Stomach (tissue), 19 donors: ENCODE measurements at places on chromosomes 5 and 9. TPM values are rescaled to one million over a fixed set of nuclear protein-coding genes. Genes with fewer than 3 reads are reported as not detected.

- no peak for DNase-seq
Measured at GRCh38 chr5:176736301-176736930, 73.9 kb upstream of the UNC5A start.

- peak; percentile 90 for DNase-seq
Measured at GRCh38 chr9:68999393-69000105, 14.4 kb downstream of the PRKACG start.

DNA sequence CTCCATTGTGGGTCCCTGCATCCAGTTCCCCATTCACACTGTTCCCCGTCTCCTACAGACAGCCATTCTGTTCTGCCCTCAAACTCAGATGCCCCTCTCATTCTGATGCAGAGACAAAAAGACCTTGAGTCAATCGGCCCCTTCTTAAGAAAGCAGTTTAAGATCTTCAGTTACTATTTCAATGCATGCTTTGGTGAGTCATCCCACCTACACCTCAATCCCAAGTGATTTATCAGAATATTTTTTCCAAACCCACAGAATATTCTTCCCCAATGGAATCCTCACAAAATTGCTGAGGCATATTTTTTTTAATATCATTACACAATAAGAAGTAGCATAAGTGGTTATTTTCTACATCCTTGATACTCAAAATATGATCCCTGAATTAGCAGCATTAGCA lies 92.4 kb upstream of the SLC1A1 start:
- no peak for DNase-seq

DNA sequence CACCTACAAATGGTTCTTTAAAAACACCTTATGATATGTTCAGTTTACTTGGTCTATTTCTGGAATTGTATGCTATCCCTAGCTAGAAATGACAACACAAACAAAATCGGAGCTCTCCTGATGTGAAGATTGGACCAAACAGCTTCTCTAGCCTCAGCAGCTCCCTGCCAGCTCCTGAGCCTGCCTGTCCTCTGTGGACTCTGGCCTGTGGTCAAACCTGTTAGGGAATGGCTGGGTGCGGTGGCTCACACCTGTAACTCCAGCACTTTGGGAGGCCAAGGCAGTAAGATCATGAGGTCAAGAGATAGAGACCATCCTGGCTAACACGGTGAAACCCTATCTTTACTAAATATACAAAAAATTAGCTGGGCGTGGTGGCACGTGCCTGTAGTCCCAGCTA lies 195.3 kb downstream of the GAS1 start:
- no peak for DNase-seq

CTXN3 gene
- not detected for total RNA-seq

- DNase-seq: no peak
Measured at GRCh38 chr9:127788337-127789011, 2.6 kb downstream of the CDK9 start.

DNA sequence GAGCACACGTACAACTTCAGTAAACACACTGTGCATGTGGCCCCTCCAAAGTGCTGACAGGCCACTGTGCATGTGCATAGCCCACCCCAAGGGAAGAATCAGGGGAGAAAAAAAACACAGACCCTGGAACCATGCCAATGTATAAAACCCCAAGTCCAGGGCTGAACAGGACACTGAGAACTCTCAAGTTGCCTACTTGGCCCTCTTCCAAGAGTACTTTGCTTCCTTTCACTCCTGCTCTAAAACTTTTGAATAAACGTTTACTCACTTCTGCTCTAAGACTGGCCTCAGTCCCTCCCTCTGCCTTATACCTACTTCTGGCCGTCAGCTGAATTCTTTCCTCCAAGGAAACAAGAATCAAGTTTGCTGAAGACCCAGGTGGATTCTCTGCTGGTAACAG lies 77.7 kb upstream of the NFIB start:
- DNase-seq: no peak

DNA sequence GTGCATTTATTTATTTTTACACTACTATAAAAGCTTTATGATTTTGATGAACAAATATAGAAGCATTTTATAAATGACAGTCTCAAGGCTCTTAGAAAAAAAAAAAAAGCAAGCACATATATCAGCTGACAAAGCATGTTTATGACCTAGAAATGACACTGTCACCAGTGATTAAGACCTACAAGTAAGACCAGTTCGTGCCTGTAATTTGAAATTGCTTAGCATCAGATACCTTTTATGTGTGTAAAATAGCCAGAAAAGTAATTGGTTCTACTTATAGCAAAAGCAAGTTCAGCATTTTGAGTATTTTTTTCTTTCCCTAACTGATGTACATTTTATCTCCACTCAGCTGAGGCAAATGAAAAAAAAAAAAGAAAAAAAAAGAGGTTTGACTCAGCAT lies 808.4 kb downstream of the CDH18 start:
- DNase-seq: peak; percentile 13
